ENCODE measurements at places on chromosomes 3 and 15. TPM values are rescaled to one million over a fixed set of nuclear protein-coding genes. Genes with fewer than 3 reads are reported as not detected.

GRCh38 chr3:120129718-120130513, 35.7 kb upstream of the GSK3B start:
- no peak for DNase-seq
- no peaks in the 10 kb centered on the region for H3K4me1 ChIP-seq
- H3K27ac ChIP-seq: no peak overlapping the region

- peak overlapping the region; percentile 82 for H3K27ac ChIP-seq
- H3K4me3 ChIP-seq: no peak overlapping the region
- no peak for DNase-seq
- H3K4me1 ChIP-seq: peaks cover 93% of the 10 kb centered on the region
Measured at GRCh38 chr3:172100482-172100881, 61.1 kb downstream of the FNDC3B start.

DNA sequence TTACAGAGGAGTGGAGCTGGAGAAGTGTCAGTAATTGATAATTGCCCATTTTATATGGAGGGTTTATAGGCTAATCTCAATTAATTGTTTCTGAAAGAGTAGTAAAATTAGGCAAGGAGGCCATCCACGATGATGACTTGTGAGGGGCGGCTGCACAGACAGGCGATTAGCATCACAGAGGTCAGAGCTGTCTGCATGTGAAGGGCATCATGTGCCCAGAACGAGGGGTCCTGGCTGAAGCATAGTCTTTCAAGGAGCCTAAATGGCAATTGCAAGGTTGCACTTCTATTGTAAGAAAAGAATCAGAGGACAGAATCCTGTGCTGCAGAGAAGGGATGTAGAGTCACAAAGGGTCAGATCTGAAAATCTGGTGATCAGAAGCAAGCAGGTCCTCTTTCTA, 196.6 kb downstream of the EBLN2 start:
- H3K27ac ChIP-seq: no peak overlapping the region
- no peaks in the 10 kb centered on the region for H3K36me3 ChIP-seq
- H3K4me1 ChIP-seq: peaks cover 13% of the 10 kb centered on the region
- no peak for DNase-seq
- H3K27me3 ChIP-seq: no peaks in the 10 kb centered on the region

DNA sequence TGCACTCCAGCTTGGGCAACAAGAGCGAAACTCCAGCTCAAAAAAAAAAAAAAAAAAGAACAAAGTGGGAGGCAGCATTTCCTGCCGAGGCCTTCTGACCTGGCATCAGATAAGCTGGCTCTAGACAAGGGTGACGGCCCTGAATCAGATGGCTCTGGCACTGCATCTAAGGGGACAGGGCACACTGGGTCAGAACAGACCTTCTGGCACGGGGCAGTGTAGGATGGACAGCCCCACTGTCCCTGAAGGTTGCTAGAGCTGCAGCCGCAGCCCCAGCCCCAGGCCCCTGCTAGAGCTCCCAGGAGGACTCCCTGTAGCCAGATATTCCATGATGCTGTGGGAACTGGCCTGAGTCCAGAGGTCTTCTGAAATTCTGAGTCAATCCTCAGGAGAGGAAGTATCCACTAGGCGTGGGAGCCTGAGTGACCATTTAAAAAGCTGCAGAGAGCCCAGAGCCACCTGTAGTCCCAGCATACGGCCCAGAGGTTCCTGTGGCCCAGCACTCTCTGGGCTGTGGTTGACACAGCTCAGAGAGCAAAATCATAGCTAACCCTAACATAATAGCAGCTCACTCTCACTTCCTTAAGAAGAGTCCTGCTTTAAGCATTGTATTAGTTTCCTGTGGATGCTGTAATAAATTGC, 69.2 kb upstream of the MFGE8 start:
- no peaks in the 10 kb centered on the region for H3K4me1 ChIP-seq
- no peaks in the 10 kb centered on the region for H3K27me3 ChIP-seq
- H3K4me3 ChIP-seq: no peak overlapping the region
- DNase-seq: peak; percentile 96
- H3K36me3 ChIP-seq: no peaks in the 10 kb centered on the region

DNA sequence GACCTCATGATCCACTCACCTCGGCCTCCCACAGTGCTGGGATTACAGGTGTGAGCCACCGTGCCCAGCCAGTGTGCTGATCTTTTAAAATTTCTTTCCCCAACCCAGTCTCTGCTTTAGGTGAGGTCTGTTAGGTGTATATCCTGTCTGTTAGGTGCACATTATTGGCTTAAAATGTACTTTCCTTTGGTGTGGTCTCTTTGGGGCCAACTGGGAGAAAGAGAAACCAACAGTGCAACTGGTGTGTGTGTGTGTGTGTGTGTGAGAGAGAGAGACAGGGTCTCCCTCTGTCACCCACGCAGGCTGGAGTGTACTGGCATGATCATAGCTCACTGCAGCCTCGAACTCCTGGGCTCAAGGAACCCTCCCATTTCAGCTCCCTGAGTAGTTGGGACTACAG, 50.3 kb upstream of the GNB5 start:
- DNase-seq: no peak
- H3K4me3 ChIP-seq: no peak overlapping the region
- H3K27me3 ChIP-seq: no peaks in the 10 kb centered on the region
- no peaks in the 10 kb centered on the region for H3K36me3 ChIP-seq
- H3K27ac ChIP-seq: no peak overlapping the region
- H3K4me1 ChIP-seq: no peaks in the 10 kb centered on the region

The C3orf80 gene
- polyA plus RNA-seq: 3.8 TPM

The IGSF11 gene
- polyA plus RNA-seq: 0.46 TPM

The KNG1 gene
- polyA plus RNA-seq: not detected

- no peak for DNase-seq
- H3K27me3 ChIP-seq: no peaks in the 10 kb centered on the region
- H3K36me3 ChIP-seq: peaks cover 2% of the 10 kb centered on the region
- no peak overlapping the region for H3K4me3 ChIP-seq
- no peak overlapping the region for H3K27ac ChIP-seq
Measured at GRCh38 chr3:101780661-101781060, 1.6 kb downstream of the NXPE3 start.

The LRRC49 gene
- 12.5 TPM for polyA plus RNA-seq

GRCh38 chr15:62809968-62810260, 232.6 kb upstream of the TPM1 start:
- peaks cover 43% of the 10 kb centered on the region for H3K4me1 ChIP-seq
- peak overlapping the region; percentile 42 for H3K27ac ChIP-seq
- DNase-seq: no peak
- H3K4me3 ChIP-seq: no peak overlapping the region
- no peaks in the 10 kb centered on the region for H3K36me3 ChIP-seq

GRCh38 chr3:36397841-36398240, 17.5 kb downstream of the STAC start:
- H3K4me1 ChIP-seq: no peaks in the 10 kb centered on the region
- no peaks in the 10 kb centered on the region for H3K36me3 ChIP-seq
- no peak overlapping the region for H3K4me3 ChIP-seq
- H3K27me3 ChIP-seq: no peaks in the 10 kb centered on the region

DNA sequence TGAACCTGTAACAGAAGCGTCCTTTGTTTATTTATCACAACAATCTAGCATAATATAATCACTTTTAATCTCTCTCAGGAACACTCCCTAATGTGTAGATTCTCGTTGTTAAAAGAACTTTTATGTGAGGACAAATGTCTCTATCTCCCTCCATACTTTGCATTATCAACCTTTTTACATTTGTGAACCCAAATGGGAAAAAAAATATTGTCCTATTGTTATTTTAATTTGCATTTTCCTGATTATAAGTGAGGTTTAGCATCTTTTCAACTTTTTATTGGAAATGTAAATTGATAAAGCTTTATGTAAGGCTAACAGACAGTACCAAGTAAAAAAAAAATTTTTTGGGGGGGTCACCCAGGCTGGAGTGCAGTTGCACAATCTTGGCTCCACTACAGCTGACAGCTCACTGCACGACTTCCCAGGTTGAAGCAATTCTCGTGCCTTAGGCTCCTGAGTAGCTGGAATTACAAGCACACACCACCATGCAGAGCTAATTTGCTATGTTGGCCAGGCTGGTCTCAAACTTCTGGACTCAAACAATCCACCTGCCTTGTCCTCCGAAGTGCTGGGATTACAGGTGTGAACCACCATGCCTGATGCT, 33.0 kb upstream of the DENND4A start:
- H3K27me3 ChIP-seq: no peaks in the 10 kb centered on the region
- no peak for DNase-seq

DNA sequence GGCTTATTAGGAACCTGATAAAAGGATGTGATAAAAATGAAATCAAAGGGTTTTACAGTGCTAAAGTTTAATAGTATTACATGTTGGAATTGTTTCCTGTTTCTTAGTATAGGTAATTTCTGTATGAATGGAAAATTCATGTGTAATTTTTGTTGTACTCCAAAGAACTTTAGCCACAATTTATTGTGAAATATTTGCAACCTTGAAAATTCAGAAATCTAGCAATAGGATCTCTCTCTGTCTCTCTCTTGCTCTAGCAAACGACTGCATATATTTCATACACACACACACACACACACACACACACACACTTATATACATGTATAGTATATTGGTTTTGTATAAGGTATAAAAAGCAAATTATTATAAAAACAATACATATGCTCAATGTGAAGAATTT, 59.6 kb downstream of the PIAS1 start:
- DNase-seq: no peak
- no peak overlapping the region for H3K4me3 ChIP-seq
- H3K36me3 ChIP-seq: no peaks in the 10 kb centered on the region
- no peak overlapping the region for H3K27ac ChIP-seq
- H3K27me3 ChIP-seq: no peaks in the 10 kb centered on the region

DNA sequence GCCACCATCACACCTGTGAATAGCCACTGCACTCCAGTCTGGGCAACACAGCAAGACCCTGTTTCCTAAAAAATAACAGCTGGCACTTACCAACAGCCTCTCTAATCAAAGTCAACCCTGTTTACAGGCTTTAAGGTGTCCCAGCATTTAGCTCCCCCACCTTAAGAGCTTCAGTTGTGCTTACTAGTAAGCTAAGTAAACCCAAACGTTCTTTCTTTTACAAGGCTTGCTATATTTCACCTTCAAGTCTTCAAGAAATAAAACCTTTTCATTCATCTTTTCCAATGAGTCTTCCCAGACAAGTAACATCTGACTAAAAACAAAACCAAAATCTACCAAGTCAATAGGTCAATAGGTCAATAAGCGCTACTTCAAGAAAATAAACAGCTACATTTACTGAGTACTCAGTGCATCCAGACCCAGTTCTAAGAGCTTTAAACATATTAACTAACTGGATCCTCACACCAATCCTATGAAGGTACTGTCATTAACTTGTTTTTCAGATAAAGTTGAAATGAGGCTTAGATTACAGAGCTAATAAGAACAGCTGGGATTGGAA, 62.4 kb downstream of the PBRM1 start:
- H3K36me3 ChIP-seq: peaks cover 37% of the 10 kb centered on the region
- no peaks in the 10 kb centered on the region for H3K4me1 ChIP-seq
- no peak for DNase-seq
- H3K4me3 ChIP-seq: no peak overlapping the region

GRCh38 chr15:98937413-98938104, 70.0 kb downstream of the PGPEP1L start:
- peaks cover 22% of the 10 kb centered on the region for H3K36me3 ChIP-seq
- no peaks in the 10 kb centered on the region for H3K4me1 ChIP-seq
- H3K27me3 ChIP-seq: no peaks in the 10 kb centered on the region
- no peak overlapping the region for H3K27ac ChIP-seq
- no peak overlapping the region for H3K4me3 ChIP-seq
- no peak for DNase-seq

- H3K4me1 ChIP-seq: peaks cover 86% of the 10 kb centered on the region
- DNase-seq: no peak
- H3K36me3 ChIP-seq: no peaks in the 10 kb centered on the region
- no peaks in the 10 kb centered on the region for H3K27me3 ChIP-seq
- H3K4me3 ChIP-seq: no peak overlapping the region
- H3K27ac ChIP-seq: no peak overlapping the region
Measured at GRCh38 chr3:57157545-57157944, 7.6 kb downstream of the IL17RD start.

GRCh38 chr3:126693921-126694320, 10.1 kb upstream of the CHCHD6 start:
- no peaks in the 10 kb centered on the region for H3K27me3 ChIP-seq
- H3K4me3 ChIP-seq: no peak overlapping the region
- no peaks in the 10 kb centered on the region for H3K4me1 ChIP-seq

DNA sequence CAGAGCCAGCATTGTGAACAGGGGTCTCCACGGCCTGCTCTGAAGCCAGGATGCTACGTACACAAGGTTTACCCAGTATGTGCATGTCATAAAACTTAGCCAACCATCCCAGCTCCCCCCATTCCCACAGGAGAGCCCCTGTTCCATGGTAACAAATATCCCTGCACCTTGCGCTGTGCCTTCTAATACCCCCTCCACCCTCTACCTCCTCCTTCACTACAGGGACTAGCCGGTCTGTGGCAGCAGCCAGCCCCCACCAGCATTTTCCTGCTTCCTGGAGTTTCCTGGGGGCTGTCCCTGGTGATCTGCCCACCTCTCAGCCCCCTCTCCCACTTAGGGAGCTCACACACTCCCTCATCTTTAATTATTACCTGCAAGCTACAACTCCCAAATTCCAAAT, 20.4 kb downstream of the ACSBG1 start:
- H3K27me3 ChIP-seq: no peaks in the 10 kb centered on the region
- H3K36me3 ChIP-seq: no peaks in the 10 kb centered on the region
- no peak for DNase-seq
- no peak overlapping the region for H3K27ac ChIP-seq

DNA sequence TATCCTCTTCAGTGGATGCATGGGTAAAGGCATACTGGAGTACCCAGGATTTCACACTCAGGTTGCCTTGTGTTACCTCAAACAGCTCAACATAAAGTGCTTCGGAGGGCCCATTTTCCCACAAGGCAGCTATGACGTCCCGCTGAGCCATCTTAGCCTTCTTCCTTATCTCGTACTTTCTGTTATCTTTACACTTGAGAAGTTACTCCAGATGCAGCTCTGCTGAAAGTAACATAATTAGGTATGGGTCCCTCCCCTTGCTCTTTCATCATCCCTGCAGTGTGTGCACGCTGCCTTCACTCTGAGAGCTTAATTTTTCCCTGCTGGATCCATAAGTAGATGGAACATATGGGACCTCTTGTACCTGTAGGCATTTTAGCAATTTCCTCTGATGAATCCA, 410.3 kb downstream of the AGBL1 start:
- no peak overlapping the region for H3K4me3 ChIP-seq
- no peak for DNase-seq
- H3K27ac ChIP-seq: peak overlapping the region; percentile 0

The CYP1A1 gene
- polyA plus RNA-seq: not detected
